Activated CD8-positive, alpha-beta memory T cell treated with anti-CD3 and anti-CD28 coated beads for 1 hour (primary cell): ENCODE measurements at places on chromosomes 1 and 21.

GRCh38 chr1:171509191-171509590 lies 23.9 kb downstream of the PRRC2C start:
- DNase-seq = no peak

GRCh38 chr1:94606471-94606870 lies 64.9 kb upstream of the F3 start:
- no peak for DNase-seq

DNA sequence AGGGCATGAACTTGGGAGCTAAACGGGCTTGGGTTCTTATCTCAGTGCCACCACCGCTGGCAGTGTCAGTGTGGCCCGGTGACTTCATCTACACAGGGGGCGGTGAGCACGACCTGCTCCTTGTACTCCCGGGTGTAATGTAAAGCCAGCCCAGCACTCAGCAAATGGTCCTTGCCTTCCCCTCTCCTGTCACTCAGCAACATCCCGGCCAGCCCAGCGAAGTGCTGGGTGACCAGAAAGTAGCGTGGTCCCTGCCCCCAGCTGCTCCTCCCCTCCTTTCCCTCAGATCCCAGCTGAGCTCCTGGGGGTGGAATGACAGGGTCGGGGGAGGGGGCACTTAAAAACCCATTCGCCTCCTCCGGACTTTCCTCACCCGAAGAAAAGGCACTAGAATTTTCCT lies 7.2 kb downstream of the KCNN3 start:
- no peak for DNase-seq

DNA sequence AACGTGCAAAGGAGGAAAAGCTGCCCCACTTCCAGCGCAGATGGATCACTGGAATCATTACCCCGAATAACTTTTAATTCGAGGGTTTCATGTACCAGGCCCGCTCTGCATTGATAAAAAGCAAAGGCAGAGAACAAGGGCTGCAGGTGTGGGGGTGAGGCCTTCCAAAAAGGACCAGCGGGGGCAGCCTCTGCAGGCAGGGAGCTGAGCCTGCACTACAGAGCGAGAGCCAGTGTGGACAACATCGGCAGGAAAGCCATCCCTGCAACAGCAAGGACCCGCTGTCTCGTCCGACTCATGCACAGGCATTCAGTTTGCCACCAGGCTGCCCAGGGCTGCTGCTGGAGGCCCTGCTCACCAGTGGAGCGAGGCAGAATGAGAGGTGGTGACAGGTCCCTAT lies 27.1 kb upstream of the AJAP1 start:
- no peak for DNase-seq

DNA sequence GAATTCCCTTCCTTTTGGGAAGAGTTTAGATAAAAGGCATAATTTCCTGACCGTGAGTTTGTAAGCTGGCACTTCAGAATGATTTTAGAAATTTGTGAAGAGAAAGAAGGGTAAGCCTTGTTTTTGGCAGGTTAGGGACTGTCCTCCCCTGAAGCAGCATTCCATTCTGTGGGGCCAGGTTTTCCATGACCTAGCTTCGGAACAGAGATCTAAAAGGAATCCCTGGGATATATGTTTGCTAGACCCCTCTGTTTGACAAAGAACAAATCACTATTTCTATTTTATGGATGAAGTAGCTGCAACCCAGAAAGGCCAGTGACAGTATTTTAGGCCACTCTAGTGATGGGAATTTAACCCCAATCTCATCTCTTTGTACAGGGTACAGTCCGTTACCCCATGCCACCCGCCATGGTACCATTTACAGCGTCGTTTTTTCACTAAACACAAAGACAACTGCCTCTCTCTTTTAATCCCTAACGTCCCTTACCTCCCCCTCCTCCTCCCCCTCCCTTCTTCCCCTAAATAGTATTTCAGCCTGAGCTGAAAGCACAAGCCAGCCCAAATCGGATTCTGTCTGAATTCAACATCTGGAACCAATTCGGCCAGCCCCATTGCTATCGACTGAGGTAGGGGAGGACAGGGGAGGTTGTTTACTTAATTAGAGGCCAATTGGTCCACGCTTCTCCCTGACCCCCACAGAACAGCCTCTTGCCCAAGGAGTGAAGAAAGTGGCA lies 23.4 kb upstream of the IKBKE start:
- DNase-seq = no peak

- no peak for DNase-seq
Measured at GRCh38 chr1:228204958-228205357, 2.9 kb upstream of the OBSCN start.
